Activated T-helper 2 cell treated with anti-CD3 and anti-CD28 coated beads, Interferon-gamma antibody, Interleukin-2, Interleukin-4, amounts not matched to agents 10 μg/mL and 5 μg/mL and 100 μg/mL, durations not matched to agents 14 hours and 24 hours and 36 hours (primary cell): ENCODE measurements at places on chromosomes 1 and 21. TPM values are rescaled to one million over a fixed set of nuclear protein-coding genes. Genes with fewer than 3 reads are reported as not detected.

The KCNE2 gene
- total RNA-seq: not detected in 2 replicates

GRCh38 chr21:44279354-44280260 is 6.1 kb upstream of the AIRE start:
- DNase-seq: no peak

The LEFTY2 gene
- total RNA-seq: not detected in 2 replicates

The ASCL5 gene
- total RNA-seq: not detected in 2 replicates

GRCh38 chr1:113088972-113089371 is 16.0 kb downstream of the LRIG2 start:
- DNase-seq: no peak

DNA sequence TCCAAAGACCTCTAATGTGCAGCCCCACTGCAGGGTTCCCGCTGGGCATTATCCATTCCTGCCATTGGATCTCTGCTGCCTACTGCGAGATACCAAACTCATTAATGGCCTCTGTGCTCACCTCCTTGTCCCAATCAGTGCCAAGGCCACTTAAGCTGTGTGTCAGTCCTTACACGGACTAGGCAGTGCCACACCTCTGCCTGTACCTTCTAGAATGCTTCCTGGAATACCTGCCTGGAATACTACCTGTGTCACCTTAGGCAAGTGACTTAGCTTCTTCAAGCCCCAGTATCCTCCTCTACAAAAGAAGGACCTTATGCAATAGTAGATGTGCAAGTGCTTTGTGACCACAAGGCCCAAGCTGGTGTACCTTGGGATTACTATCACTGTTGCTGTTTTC is 100.1 kb downstream of the FOXD2 start:
- no peak for DNase-seq

The ADAMTS5 gene
- not detected in 2 replicates for total RNA-seq

DNA sequence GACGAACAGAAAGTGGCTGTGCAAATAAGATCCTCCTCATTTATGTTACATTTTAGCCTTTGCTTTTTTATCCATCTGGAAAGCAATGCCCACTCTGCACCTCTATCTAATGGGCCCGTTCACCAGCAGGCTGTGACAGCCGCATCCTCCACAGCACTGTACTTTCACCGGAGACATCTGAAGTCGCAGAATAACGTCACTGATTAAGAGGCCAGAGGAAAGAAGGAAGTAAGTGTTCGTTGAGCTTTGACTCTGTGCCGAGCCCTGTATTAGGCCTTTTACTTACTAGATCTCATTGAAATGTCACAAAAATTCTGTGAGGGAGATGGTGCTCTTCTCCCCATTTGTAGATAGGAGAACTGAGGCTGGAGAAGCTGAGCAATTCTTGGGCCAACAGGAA is 62.3 kb downstream of the KAZN start:
- no peak for DNase-seq

The FCAMR gene
- total RNA-seq: not detected in 2 replicates

DNA sequence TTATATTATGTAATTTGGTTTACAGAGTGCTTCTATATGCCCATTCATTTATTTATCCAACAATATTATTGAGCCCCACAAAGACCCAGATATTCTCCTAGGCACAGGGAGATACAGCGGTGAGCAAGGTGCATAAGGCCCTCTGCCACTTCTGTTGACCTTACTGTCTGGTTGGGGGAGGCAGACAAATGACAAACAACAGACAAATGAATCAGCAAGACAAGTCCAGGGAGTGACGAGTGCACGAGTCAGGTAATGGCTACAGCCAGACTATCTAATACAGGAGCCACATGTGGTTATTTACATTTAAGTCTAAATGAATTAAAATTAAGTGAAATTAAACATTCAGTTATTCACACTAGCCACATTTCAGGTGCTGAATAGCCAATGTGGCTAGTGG is 22.0 kb upstream of the BCAR3 start:
- DNase-seq: no peak

The RC3H1 gene
- 30.4 and 33.5 TPM in 2 replicates for total RNA-seq

The DNASE2B gene
- not detected in 2 replicates for total RNA-seq

GRCh38 chr1:84492726-84493125 is 13.5 kb upstream of the SPATA1 start:
- DNase-seq: no peak

GRCh38 chr21:14453339-14454015 is 70.5 kb upstream of the HSPA13 start:
- DNase-seq: peak; percentile 22

DNA sequence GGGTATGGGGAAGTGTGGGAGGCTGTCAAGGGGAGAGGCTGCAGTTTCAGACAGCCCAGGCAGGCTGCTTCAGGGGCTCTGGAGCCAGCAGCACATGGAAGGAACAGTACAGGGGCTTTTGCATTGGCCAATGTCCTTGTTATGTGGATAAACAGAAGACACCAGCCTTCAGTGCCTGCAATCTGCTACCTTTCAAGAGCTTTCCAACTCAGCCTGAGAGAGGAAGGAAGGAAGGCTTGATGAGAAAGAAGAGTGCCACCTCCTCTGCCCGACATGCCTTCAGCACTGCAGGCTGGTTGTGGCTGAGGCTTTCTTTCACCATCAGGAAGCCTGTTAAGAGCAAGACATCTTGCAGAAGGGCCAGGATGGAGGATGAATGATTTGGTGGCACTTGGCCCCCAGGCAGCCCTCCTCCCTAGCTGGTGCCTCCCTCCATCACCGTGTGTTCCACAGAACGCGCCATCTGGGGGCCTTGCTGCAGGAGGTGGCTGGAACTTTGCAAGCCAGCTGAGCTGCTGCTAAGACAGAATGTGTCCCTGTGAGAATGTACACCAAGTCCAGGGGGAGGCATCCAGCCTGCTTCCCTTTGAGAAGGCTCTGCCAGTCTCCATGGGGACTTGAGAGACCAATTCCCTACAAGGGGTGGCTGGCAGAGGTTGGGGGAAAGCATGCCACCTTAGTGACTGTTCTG is 372.4 kb upstream of the PROX1 start:
- no peak for DNase-seq

- no peak for DNase-seq
Measured at GRCh38 chr1:208206092-208206698, 38.0 kb downstream of the PLXNA2 start.
